Hepatocyte (in vitro differentiated cells): ENCODE measurements at places on chromosomes 6 and 20.
A peak's percentile ranks its signal among the peaks of the same experiment; 100 is the strongest.

- no peak overlapping the region for H3K4me3 ChIP-seq
- no peak for DNase-seq
- no peak overlapping the region for H3K27ac ChIP-seq
- H3K36me3 ChIP-seq: no peaks in the 10 kb centered on the region
- H3K27me3 ChIP-seq: no peaks in the 10 kb centered on the region
Observed at GRCh38 chr6:48092550-48093217, 18.3 kb downstream of the PTCHD4 start.

GRCh38 chr20:43188234-43188653 lies 1.5 kb downstream of the PTPRT start:
- peaks cover 41% of the 10 kb centered on the region for H3K27me3 ChIP-seq
- no peaks in the 10 kb centered on the region for H3K36me3 ChIP-seq

DNA sequence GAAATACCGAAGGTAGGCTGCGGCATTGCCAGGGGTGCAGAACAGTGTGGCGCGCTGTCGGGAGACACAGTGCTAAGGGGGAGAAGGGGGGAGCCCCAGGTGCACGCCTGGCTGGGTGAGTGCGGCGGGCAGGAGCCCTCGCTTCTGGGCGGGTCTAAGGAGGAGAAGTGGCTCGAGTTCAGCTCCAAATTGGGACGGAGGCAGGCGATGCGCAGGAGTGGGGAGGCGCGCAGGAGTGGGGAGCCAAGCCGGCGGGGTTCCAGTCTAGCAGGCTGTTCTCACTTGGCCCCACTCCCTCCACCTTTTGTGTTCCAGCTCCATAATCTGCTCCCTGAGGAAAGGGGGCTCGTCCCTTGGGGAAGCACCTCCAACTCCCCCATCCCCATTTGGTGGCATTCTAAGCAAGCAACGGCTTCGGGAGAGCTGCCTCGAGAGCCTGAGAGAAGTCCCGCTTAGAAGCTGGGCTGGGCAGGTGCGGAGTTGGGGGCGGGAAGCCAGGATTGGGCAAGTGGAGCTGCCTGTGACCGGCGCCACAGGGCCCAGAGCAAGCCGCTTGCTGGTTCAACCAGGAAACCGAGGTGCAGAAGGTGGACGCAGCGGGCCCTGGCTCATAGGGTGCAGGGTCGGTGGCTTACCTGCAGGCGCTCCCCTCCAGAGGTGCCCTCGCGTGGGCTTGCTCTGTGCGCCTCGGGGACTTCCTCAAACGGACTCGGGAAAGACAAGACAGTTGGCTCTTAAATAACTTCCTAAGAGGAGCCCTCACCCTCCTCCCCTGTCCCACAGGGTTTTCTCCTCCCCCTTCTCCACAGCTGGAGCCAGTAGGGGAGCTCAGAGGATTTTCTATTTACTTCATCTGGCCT lies at the start of gene F13A1:
Gene F13A1 (minus strand): TSS at position 711 of the 860 bp plus-strand sequence. CDS start 1,998 bp downstream, outside the sequence.
- no peak within 1 kb of the TSS for H3K27ac ChIP-seq
- no peaks in the 10 kb centered on the region for H3K36me3 ChIP-seq

GRCh38 chr6:36130667-36131510 lies 576 bp downstream of the MAPK13 start:
- no peaks in the 10 kb centered on the region for H3K27me3 ChIP-seq
- peaks cover 29% of the 10 kb centered on the region for H3K4me1 ChIP-seq
- peak; percentile 86 for DNase-seq
- peak overlapping the region; percentile 100 for H3K27ac ChIP-seq
